Type B pancreatic cell (in vitro differentiated cells): ENCODE measurements at places on chromosomes 16 and 17.

GRCh38 chr16:54546521-54546920 is 259.9 kb upstream of the IRX3 start:
- no peak for DNase-seq

DNA sequence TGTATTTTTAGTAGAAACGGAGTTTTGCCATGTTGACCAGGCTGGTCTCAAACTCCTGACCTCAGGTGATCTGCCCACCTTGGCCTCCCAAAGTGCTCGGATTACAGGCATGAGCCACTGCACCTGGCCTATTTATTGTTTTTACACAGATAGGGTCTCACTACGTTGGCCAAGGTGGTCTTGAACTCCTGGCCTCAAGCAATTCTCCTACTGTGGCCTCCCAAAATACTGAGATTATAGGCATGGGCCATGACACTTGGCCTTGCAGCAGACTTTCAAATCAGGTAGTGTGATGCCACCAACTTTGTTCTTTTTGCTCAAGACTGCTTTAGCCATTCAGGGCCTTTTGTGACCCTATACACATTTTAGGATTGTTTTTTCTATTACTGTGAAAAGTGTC is 61.7 kb upstream of the INTS2 start:
- no peak for DNase-seq

- DNase-seq, result no peak
These were observed 5.5 kb downstream of the TMEM132E start for GRCh38 chr17:34584805-34585416.

DNA sequence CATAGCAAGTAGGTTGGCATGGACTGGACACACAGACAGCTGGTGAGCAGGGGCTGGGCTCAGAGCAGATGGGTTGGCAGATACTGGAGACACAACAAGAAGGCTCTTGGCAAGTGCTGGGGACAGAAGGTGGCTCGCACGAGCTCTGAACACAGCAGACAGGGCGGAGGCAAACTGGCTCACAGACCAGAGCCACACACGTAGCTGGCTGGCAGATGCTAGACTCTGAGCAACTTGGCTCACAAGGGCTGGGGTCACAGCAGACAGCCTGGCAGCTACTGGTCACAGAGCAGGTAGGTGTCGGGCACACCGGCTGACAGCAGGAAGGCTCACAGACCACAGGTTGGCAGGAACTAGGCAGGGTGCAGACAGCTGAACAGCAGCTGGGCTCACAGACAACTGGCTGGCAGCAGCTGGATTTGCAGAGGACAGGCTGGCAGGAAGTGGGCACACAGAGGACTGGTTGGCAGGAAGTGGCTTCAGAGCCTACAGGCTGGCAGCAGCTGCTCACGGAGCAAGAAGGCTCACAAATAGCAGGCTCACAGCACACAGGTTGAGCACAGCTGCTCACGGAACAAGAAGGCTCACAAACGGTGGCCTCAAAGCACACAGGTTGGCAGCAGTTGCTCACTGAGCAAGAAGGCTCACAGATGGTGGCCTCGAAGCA is 725 bp downstream of the KRTAP16-1 start:
- no peak for DNase-seq

GRCh38 chr16:88403794-88404581 is 21.2 kb downstream of the ZNF469 start:
- no peak for DNase-seq

- no peak for DNase-seq
These were observed at the start of gene MAPK7 for GRCh38 chr17:19378416-19379360. Gene MAPK7, plus strand, starts transcription at chr17:19378498. Its CDS starts 403 bp downstream, at chr17:19378901.
